Activated CD8-positive, alpha-beta memory T cell treated with anti-CD3 and anti-CD28 coated beads for 1 hour (primary cell): ENCODE measurements at places on chromosomes 2 and 18.

- DNase-seq: no peak
Measured at GRCh38 chr2:33358878-33359277, 117.6 kb upstream of the RASGRP3 start.

GRCh38 chr2:236417150-236417549, 152.5 kb upstream of the ACKR3 start:
- no peak for DNase-seq

DNA sequence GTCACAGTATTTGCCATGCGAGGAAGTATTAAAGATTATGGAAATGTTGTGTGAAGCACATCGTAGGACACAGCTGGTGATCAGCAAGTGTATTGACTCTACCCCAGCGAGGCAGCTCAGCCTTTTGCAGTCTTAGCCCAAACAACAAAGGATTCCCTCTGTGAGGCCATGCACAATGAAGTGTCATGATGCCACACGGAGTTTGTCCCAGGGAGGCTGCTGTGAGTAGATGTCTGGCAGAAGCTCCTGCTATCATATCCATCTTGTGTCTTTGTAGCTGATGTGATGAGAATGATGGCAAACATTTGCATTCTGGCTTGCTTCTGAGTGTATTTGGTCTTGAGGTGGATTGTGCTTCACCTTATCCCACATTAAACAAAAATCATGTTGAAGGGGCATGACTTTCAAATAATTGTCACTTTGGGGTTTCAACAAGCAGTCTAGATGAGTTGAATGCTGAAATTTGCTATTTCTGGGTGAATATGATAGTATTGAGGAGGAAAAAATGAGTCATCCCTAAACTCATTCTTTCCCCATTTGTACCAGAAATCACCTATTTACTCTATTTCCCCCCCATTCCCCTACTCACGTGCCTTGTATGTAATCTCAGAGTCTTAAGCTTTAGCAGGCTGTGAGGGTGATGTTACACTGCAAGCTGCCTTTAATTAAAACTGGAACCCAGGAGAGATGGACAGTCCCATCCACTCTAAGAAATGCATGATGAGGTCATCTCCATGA, 273.5 kb downstream of the RNF144A start:
- DNase-seq: no peak

DNA sequence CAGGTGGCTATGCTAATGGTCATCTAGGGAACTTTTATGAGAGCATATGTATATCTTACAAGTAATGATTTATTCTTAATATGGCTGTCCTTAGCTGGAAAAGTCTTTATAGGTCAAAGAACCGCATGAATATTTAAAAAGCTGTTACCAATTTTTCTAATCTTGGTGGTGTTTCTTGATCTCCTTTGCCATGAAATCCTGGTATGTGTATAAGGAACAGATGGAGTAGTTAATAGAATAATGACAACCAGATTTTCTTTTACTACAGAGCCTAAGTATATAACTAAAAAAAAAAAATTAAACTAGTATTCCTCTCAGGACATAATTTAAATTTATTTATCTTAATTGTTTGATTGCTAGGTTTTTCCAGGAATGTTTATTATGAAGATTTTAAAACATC, 74.5 kb downstream of the RHBDD1 start:
- DNase-seq: no peak

GRCh38 chr2:75324861-75325284, 125.6 kb upstream of the TACR1 start:
- no peak for DNase-seq

DNA sequence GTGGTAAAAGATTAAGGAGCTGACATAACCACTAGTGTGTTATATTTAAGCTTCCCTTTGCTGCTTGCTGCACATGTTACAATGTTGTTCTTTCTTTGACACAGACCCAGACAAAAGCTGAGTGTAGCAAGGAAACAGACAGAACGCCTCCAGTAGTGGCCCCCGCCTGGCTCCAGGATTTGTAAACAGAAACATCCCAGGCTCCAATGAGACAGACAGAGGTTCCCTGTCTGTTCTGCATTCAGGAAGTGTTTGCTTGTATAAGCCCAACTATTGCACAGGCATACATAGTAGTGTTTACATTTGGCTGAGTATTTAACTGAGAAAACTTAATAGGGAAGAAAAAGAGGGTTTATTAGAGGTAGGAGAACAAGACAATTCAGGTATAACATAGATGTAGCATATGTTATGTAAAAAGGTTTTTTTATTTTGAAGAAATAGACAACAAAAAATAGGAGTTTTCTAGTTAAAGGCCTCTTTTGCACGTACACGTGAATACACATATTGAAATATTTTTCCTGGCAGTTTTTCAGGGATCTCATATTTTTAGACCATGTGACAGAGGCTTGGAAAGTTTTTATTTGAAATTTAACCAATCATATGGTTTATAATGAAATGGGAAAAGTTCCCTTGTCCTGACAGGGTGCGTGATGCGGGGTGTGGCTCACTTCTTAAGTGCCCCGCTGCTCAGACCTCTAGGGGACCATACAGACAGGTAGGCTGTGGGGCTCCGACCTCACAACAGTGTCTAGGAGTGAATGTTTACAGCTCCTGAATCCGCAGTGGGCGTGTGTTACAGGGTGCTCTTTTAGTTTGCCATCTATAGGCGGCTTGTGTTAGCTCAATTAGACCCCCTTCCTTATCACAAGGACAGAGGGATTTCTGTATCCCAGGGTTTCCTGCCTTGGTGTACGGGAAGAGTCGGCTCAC, 118.4 kb downstream of the BMPR2 start:
- DNase-seq: no peak

DNA sequence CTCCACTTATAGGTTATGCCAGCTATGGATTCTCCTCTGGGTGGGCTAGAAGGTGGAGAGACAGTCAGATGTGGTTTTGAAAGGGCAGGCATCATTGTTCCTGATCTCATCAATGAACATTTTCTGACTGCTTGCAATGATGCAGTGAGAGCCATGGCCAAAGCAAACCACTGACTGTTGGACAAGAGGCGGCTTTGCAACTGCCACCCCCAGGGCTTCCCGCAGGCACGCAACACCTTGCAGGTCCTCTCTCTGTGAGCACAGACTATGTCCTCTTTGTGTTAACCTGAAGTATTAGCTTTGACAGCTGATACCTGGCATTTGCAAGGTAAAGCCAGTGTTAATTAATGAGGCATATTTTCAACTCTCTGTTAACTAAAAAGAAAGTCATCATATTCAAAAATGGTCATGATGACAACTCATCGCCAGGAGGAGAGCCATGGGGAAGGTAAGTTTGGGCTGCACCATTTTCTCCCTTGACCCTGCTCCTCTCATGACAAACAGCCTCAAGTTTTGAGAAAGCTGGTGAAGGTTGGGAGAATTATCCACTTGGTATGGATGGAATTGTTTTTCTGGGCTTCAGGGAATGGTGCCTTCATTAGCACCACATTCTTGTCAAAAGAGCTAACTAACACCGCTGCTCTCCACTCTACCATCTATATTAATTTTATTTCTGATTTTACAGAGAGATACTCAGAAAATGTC, 14.9 kb upstream of the FAM124B start:
- DNase-seq: no peak

DNA sequence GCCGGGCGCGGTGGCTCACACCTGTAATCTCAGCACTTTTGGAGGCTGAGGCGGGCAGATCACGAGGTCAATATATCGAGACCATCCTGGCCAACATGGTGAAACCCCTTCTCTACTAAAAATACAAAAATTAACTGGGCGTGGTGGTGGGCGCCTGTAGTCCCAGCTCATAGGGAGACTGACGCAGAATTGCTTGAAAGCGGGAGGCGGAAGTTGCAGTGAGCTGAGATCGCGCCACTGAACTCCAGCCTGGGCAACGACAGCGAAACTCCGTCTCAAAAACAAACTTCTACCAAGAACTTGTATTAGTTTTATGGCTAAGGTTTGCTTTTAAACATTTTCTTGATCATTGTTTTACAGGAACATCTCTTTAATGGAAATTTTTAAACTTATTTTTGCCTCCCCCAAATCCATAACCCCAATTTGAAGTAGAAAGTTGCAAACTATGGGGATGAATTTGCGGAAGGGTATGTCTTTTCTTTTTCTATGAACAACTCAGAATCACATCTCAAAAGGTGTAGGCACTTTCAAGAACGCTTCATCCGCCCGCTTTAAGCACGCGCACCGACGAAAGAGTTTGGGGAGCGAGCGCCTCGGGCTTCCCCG, 46.8 kb upstream of the PTMA start:
- no peak for DNase-seq

- no peak for DNase-seq
Measured at GRCh38 chr2:85401844-85402243, 8.3 kb downstream of the CAPG start.

DNA sequence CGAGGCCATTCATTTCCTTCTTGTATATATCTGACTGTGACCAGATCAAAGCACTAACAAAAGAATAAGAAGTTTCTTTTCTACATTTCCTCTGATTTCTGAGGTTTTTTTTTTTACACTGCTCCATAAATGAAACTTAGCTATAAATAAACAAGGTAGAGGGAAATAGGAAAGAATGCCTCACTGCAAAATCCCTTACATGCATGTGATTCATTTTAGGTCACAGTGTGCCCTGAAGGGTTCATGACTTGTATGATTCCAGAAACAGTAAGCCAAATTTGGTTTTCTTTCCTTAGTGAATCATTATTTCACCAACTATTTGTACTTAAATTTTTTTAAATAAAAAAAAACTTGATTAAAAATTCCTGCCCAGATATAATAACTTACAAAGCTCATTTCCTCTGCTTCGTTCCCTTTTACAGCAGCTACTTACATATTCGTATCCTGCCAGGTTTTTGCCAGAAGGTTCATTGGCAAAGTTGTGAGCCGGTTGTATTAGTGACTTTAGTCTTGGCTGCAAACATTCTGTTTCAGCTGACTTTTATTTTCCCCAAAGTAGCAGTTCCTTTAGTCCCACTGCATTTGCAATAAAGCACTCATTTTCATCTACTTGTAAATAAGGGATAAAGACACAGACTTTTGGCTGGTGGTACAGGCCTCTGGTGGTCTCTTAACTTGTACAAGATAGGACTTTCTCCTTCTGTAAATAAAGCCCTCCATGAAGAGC, 58.6 kb downstream of the LRP2 start:
- DNase-seq: no peak

- no peak for DNase-seq
Measured at GRCh38 chr2:235091421-235091820, 139.6 kb downstream of the SH3BP4 start.

DNA sequence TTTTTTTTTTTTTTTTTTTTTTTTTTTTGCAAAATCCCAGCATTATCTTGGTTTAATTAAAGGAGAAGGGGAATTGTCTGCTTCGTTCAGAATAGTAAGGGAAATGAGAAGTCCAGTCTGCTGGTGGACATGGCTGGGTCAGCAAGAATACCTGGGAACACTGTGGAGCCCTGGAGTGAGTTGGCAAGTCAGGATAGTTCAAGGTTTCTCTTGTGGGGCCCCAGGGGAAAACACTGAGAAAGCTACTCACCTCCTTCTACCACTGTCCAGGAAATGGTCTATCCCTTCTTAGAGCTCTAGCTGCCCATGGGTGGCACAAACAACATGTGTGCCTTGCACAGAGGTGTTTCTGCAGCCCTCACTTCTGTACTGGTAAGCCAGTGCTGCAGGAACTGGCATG, 169.1 kb upstream of the SIX2 start:
- DNase-seq: no peak

GRCh38 chr2:63408530-63408929, 179.7 kb downstream of the WDPCP start:
- no peak for DNase-seq

DNA sequence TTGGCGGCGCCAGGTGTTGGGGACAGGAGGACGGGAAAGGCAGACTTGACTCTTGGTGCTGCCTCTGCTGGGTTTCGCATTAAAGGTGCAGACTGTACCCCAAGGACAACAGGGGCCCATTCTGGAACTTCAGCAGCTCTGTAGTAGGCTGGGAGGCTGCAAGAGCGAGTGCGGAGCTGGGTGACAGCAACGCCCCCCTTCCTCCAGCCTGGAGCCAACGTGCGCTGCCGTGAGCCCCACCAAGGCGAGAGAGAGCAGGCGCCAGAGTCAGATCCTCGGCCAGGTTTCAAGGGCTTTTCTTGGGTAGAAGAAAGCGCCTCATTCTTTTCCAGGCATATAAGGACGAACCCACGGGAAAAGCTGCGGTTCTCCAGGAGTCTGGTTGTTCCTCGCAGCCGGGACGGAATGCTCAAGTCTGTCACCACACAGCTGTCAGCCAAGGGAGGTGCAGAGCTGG, 1.9 kb downstream of the DOK6 start:
- DNase-seq: no peak

DNA sequence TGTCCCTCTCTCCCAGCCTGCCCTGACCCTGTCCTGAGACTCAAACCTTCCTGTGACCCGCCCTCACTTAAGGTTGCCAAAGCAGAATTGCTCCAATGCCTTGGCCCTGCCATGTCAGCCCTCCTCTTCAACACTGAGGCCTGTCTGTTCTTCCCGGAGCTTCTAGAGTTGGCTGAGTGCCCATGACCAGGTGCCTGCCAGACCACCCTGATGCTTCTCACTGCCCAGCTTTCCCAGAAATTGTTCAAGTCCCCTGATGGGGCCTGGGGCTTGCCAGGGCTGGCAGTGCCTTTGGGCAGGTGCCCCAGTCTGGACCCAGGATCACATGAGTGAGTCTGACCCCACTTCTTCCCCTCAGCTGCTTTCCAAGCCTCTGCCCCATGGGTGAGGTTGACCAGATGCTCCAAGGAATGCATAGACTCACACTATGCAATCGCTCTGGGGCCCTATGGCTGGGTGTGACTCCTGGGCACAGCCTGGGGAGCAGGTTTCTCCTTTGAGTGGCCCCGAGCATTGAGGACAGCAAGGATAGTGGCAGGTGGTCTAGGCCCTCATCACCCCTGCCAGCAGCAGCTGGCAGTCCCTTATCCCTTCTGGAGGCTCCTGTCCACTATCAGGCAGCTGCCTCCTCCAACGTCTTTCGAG, 3.1 kb upstream of the INPP5D start:
- no peak for DNase-seq

GRCh38 chr2:235745597-235745996, 251.8 kb downstream of the AGAP1 start:
- DNase-seq: no peak

DNA sequence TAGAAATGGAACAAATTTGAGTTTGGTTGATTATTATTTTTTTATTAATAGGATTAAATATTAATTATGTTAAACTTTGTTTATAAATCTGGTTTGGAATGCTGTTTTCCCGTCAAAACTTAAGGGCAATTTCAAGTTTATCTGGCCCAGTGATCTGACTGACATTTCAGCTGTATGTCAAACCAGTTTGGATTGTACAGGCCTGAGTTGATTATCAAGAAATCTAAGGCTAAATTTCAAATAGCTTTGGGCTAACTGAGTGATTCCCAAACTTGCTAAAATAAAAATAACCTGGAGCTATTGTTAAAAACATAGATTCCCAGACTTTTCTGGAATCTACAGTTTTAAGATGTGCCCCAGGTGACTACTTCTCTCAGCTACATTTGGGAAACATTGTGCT, 65.9 kb upstream of the SPOPL start:
- DNase-seq: no peak

DNA sequence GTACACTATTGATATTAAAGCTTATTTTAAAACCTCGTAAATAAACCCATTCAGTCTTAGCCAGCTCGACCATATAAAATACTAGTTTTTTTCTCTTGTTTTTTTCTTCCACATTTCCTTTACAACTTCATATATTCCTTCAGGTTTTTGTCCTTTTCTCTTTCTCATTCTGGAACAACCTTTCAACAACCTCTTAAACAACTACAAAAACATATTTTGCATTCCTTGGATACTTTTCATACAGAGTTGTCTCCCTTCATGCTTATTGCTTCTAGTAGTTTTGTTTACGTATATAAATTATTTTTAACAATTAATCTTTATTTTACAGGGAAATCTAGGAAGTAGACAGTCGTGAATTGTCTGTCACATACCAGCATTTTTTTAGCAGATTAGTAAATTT, 41.2 kb downstream of the COMMD1 start:
- DNase-seq: no peak
